ENCODE measurements at places on chromosomes 1 and 21. TPM values are rescaled to one million over a fixed set of nuclear protein-coding genes. Genes with fewer than 3 reads are reported as not detected.

Gene SPATA1
- not detected for polyA plus RNA-seq

Gene SMCP
- polyA plus RNA-seq, result not detected

Gene INKA2
- polyA plus RNA-seq, result not detected

DNA sequence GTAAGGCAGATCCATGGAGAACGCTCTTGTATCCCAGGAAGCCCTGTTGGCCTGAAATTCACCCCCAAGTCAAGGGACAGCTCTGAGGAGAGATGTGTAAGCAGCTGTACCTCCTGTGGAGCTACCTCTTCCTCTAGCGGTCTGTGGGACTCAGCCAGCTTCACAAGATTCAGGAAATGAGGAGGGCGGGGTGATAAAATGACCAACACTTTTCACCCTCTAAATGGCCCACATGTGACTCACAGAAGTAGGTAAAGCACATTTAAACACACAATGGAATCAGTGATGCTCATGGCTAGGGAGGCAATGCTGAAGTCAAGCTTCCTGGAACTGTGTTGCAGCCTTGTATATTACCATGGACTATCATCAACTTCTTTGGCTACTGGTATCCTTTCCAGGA lies at the start of gene SH2D1B:
Gene SH2D1B, minus strand, starts transcription at position 135 of the 400 bp plus-strand sequence. Its CDS starts 120 bp downstream, at position 15.
- H3K4me1 ChIP-seq, result no peaks in the 10 kb centered on the region
- no peak within 1 kb of the TSS for H3K4me3 ChIP-seq
- DNase-seq, result no peak
- H3K36me3 ChIP-seq, result no peaks in the 10 kb centered on the region
- no peak within 1 kb of the TSS for H3K27ac ChIP-seq

GRCh38 chr1:32234792-32235191 lies 12.2 kb upstream of the FAM167B start:
- DNase-seq, result no peak
- no peaks in the 10 kb centered on the region for H3K4me1 ChIP-seq
- H3K4me3 ChIP-seq, result no peak overlapping the region
- H3K36me3 ChIP-seq, result no peaks in the 10 kb centered on the region
- no peaks in the 10 kb centered on the region for H3K27me3 ChIP-seq

- peaks cover 26% of the 10 kb centered on the region for H3K4me1 ChIP-seq
- H3K36me3 ChIP-seq, result no peaks in the 10 kb centered on the region
- peak overlapping the region; percentile 9 for H3K27ac ChIP-seq
- no peak for DNase-seq
Measured at GRCh38 chr1:1347663-1348419, 1.4 kb downstream of the DVL1 start.

- H3K27me3 ChIP-seq, result no peaks in the 10 kb centered on the region
- no peak overlapping the region for H3K27ac ChIP-seq
- H3K4me1 ChIP-seq, result no peaks in the 10 kb centered on the region
- no peak overlapping the region for H3K4me3 ChIP-seq
Measured at GRCh38 chr1:213067352-213067751, 16.3 kb downstream of the RPS6KC1 start.

- H3K36me3 ChIP-seq, result no peaks in the 10 kb centered on the region
- peaks cover 4% of the 10 kb centered on the region for H3K4me1 ChIP-seq
- H3K27me3 ChIP-seq, result no peaks in the 10 kb centered on the region
- no peak overlapping the region for H3K4me3 ChIP-seq
Measured at GRCh38 chr1:61425040-61425439, 299.9 kb downstream of the TM2D1 start.

GRCh38 chr1:47630346-47630745 lies 192.5 kb downstream of the FOXD2 start:
- no peaks in the 10 kb centered on the region for H3K36me3 ChIP-seq
- H3K27me3 ChIP-seq, result peaks cover 17% of the 10 kb centered on the region
- DNase-seq, result no peak
- H3K27ac ChIP-seq, result no peak overlapping the region
- no peak overlapping the region for H3K4me3 ChIP-seq
- H3K4me1 ChIP-seq, result no peaks in the 10 kb centered on the region

- DNase-seq, result no peak
- H3K36me3 ChIP-seq, result no peaks in the 10 kb centered on the region
- peak overlapping the region; percentile 48 for H3K4me3 ChIP-seq
Measured at GRCh38 chr1:9182784-9183257, 51.8 kb upstream of the H6PD start.

DNA sequence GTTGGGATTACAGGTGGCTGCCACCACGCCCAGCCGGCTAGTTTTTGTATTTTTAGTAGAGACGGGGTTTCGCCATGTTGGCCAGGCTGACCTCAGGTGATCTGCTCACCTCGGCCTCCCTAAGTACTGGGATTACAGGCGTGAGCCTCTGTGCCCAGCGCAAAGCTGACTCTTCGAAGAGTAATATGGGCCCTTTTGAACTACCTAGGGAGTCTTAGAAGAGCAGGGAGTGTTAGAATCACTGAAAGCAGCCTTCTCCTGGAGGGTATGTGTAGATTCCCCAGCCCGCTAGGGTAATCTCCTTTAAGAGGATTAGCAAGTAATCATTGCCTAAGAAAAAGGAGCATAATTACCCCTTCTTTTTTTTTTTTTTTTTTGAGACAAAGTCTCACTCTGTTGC lies 6.5 kb upstream of the MAST2 start:
- no peak overlapping the region for H3K4me3 ChIP-seq
- peaks cover 3% of the 10 kb centered on the region for H3K27me3 ChIP-seq
- no peak for DNase-seq
- H3K4me1 ChIP-seq, result no peaks in the 10 kb centered on the region
- no peak overlapping the region for H3K27ac ChIP-seq

DNA sequence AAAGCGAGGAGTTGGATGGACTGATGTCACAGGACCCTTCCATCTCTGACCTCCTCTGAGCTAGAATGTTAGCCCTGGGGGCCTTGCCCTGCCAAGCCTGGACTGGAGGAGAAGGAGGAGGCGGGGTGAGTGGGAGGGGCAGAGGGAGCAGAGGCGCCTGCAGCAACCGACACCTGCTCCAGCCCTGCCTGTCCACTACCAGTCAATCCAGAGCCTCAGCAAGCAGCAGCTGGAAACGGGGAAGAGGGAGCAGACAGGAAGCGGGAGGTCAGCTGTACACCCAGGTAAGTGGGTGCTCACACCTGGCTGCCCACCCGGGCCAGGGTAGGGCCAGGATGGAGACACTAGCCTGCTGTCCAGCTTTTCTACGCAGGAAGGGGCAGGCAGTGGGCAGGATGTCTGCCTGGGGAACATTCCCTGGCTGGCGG lies at the start of gene IGFN1:
Gene IGFN1, plus strand, starts transcription at position 201 of the 428 bp plus-strand sequence. CDS start 2,470 bp downstream, outside the sequence.
- no peaks in the 10 kb centered on the region for H3K4me1 ChIP-seq
- H3K27ac ChIP-seq, result no peak within 1 kb of the TSS
- H3K36me3 ChIP-seq, result no peaks in the 10 kb centered on the region
- no peak within 1 kb of the TSS for H3K4me3 ChIP-seq

DNA sequence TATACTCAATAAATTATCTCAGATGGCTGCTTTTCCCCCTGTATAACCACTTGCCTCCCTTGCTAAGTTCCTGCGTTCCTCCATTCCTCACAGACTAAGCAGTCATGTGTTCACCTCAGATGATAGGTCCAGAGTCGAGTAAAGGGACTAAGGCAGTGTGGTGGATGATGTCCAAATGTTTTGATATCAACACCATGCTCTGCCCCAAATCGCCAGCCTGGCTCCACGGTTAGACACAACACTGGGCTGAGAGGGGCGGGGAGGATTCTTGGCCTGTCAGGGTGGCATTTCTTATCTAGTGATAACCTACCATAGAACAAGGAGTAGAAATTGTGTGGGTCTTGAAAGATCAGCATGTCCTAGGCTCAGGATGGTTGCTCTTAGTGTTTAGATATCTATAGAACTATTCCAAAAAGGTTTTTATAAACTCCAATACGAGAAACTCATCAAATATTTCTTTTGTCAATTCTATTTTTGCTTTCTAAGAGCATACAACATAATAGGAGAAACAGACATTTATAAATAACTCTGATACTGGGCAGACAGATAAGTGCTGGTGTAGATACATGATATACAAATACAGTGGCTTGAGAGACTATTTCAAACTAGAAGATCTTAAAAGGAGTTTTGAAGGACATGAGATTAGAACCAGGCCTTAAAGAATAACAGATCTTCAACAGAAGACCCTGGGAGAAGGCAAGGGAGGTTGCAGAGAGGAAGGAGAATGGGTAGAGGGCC lies 21.5 kb downstream of the GJA5 start:
- H3K27me3 ChIP-seq, result peaks cover 6% of the 10 kb centered on the region
- no peaks in the 10 kb centered on the region for H3K36me3 ChIP-seq
- no peak for DNase-seq
- H3K4me1 ChIP-seq, result peaks cover 7% of the 10 kb centered on the region
- no peak overlapping the region for H3K27ac ChIP-seq
- no peak overlapping the region for H3K4me3 ChIP-seq

GRCh38 chr1:17304151-17304825 lies 3.7 kb upstream of the PADI4 start:
- no peak overlapping the region for H3K4me3 ChIP-seq
- H3K4me1 ChIP-seq, result no peaks in the 10 kb centered on the region
- no peak for DNase-seq
- peak overlapping the region; percentile 4 for H3K27ac ChIP-seq
- H3K27me3 ChIP-seq, result peaks cover 16% of the 10 kb centered on the region

DNA sequence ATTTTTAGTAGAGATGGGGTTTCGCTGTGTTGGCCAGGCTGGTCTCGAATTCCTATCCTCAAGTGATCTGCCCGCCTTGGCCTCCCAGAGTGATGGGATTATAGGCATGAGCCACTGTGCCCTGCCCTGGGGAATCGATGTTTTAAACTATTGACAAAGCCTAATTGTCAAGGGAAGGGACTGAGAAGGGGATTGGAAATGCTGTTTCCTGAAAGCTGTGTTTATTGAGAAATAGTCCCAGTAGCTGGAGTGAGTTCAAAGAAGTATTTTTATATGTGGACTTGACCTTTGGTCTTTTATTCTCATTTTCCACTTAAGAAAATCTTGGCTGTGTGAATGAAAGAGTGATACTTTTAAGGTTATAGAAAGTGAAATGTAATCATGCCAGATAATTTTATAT lies 47.5 kb downstream of the KIF1B start:
- no peak overlapping the region for H3K4me3 ChIP-seq
- no peak for DNase-seq
- H3K36me3 ChIP-seq, result peaks cover 15% of the 10 kb centered on the region
- H3K27me3 ChIP-seq, result no peaks in the 10 kb centered on the region
- no peaks in the 10 kb centered on the region for H3K4me1 ChIP-seq
- no peak overlapping the region for H3K27ac ChIP-seq

GRCh38 chr21:14762734-14763694 lies 216.9 kb upstream of the SAMSN1 start:
- H3K27ac ChIP-seq, result no peak overlapping the region
- H3K27me3 ChIP-seq, result no peaks in the 10 kb centered on the region
- no peaks in the 10 kb centered on the region for H3K36me3 ChIP-seq

GRCh38 chr1:16443975-16444770 lies 3.6 kb downstream of the NECAP2 start:
- H3K36me3 ChIP-seq, result no peaks in the 10 kb centered on the region
- peaks cover 19% of the 10 kb centered on the region for H3K4me1 ChIP-seq
- H3K4me3 ChIP-seq, result no peak overlapping the region
- H3K27me3 ChIP-seq, result no peaks in the 10 kb centered on the region

- H3K27ac ChIP-seq, result no peak overlapping the region
- H3K4me1 ChIP-seq, result peaks cover 45% of the 10 kb centered on the region
- peaks cover 32% of the 10 kb centered on the region for H3K27me3 ChIP-seq
- no peak for DNase-seq
Measured at GRCh38 chr1:31701091-31701736, 2.6 kb downstream of the COL16A1 start.
